ENCODE measurements at places on chromosomes 1 and 21. TPM values are rescaled to one million over a fixed set of nuclear protein-coding genes. Genes with fewer than 3 reads are reported as not detected.

TIAM1 gene
- 4.2 TPM for total RNA-seq

SAMD13 gene
- total RNA-seq: 5.9 TPM

NPL gene
- total RNA-seq: 6.7 TPM

CD48 gene
- not detected for total RNA-seq

FGR gene
- total RNA-seq: not detected

OR10J1 gene
- not detected for total RNA-seq

TRIM46 gene
- 1.3 TPM for total RNA-seq

TSSK3 gene
- 0.32 TPM for total RNA-seq

CR1L gene
- total RNA-seq: not detected

DNAI4 gene
- 0.40 TPM for total RNA-seq

CCDC185 gene
- not detected for total RNA-seq

USH2A gene
- total RNA-seq: 0.79 TPM

CELA2B gene
- not detected for total RNA-seq

Data from SK-MEL-5 (cell line).